ENCODE measurements at places on chromosomes 6 and 20. TPM values are rescaled to one million over a fixed set of nuclear protein-coding genes. Genes with fewer than 3 reads are reported as not detected.

- H3K27me3 ChIP-seq, result no peaks in the 10 kb centered on the region
- H3K27ac ChIP-seq, result no peak overlapping the region
- no peak for DNase-seq
- no peaks in the 10 kb centered on the region for H3K4me1 ChIP-seq
These were observed 421.1 kb downstream of the BCKDHB start for GRCh38 chr6:80527552-80528052.

Gene SAPCD1
- 5.9 TPM for total RNA-seq

GRCh38 chr6:137863091-137863797 lies 3.8 kb upstream of the TNFAIP3 start:
- H3K27ac ChIP-seq, result no peak overlapping the region
- no peak overlapping the region for H3K4me3 ChIP-seq
- H3K36me3 ChIP-seq, result no peaks in the 10 kb centered on the region
- DNase-seq, result no peak
- H3K4me1 ChIP-seq, result peaks cover 5% of the 10 kb centered on the region
- H3K27me3 ChIP-seq, result no peaks in the 10 kb centered on the region

GRCh38 chr6:75223428-75223827 lies 17.6 kb upstream of the COL12A1 start:
- DNase-seq, result no peak
- no peaks in the 10 kb centered on the region for H3K4me1 ChIP-seq
- H3K4me3 ChIP-seq, result no peak overlapping the region
- no peaks in the 10 kb centered on the region for H3K27me3 ChIP-seq
- no peaks in the 10 kb centered on the region for H3K36me3 ChIP-seq
- H3K27ac ChIP-seq, result no peak overlapping the region

DNA sequence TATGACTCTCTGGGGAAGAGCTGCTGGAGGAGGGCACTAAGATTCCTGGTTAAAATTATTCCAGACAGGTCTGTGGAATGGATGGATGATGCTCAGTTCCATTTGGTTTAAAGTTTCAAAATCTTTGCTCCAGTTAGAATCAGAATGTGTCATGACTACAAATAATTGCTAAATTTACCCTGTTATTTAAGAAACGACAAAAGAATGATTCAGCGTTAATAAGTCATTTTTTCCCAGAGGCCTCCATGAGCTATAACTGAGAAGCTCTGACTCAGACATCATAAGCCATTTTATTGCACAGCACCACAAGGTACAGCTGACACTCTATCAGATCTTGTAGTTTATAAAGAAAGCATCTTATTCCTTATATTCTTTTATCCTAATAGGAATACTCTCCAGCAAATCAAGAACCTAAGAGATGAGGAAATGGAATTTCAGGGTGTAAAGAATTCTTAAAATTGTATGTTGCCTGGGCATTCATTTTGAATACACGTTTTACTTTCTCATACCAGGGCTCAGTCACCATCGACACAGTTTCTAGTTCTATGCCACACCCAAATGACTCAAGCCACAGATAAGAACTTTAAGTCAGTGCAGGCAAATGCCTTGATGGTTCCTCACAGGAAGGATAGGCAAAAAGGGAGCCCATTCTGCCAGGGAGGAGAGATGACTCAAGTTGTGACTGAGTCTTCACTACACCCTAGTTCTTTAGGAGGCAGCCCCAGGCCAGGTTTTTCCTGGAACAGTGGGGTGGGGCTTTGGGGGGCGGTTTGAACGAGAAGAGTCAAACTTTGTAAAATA lies 636.0 kb downstream of the MMUT start:
- DNase-seq, result no peak
- H3K4me1 ChIP-seq, result no peaks in the 10 kb centered on the region

Gene B3GAT2
- total RNA-seq, result 1.9 TPM

DNA sequence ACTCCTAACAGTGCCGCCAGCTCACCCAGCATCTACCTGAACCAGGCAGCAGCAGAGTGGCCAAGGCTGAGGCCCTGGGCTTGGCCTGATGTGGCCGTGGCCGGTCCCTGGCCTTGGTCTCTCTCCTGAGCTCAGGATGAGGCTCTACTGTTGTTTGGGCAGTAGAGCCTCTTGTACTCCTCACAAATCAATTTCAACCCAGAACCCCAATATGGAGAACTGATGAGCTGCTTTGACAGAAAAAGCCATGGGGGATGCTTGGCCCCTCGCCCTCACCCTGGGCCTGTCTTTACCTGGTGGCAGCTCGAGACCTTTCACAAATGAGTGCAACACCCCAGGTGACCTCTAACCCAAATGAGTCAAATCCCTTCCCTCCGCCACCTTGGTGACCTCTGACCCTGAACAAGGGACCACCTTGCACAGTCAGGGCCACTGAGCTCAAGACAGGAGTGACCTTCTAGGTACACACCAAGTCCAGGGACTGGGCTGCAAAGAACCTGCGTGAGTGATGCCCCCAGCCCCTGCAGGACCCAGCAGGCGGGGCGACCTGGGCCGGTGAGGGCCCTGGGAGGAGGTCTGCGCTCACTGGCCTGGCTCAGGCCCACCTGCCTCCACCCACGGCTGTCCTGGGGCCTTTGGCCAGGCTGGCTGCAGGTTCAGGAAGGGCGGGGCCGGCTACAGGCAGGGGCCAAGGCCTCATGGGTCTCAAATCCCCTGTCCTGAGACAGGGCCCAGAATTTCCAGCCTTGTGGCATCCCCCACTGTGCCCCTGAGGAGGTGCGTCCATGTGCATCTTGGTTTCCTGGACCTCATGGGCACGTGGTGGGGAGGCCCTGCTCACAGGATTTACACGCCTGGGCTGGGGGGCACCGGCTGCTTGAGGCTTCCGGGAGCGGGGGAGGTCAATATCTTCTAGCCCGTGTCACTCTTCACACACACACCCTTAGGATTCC lies 30.2 kb downstream of the PSMG4 start:
- DNase-seq, result no peak
- peaks cover 8% of the 10 kb centered on the region for H3K36me3 ChIP-seq
- H3K4me3 ChIP-seq, result no peak overlapping the region
- no peaks in the 10 kb centered on the region for H3K27me3 ChIP-seq

GRCh38 chr6:14665827-14666724 lies 548.5 kb downstream of the CD83 start:
- H3K36me3 ChIP-seq, result no peaks in the 10 kb centered on the region
- H3K27me3 ChIP-seq, result no peaks in the 10 kb centered on the region
- no peak overlapping the region for H3K27ac ChIP-seq
- no peak overlapping the region for H3K4me3 ChIP-seq

Gene GTF3C6
- total RNA-seq, result 87.4 TPM
